ENCODE measurements at places on chromosomes 5 and 9. TPM values are rescaled to one million over a fixed set of nuclear protein-coding genes. Genes with fewer than 3 reads are reported as not detected.
A peak's percentile ranks its signal among the peaks of the same experiment; 100 is the strongest.

Gene LIFR
- total RNA-seq, result 91.3 TPM

Gene DCTN4
- total RNA-seq, result 66.8 TPM

GRCh38 chr9:135703726-135704125 is 1.7 kb downstream of the KCNT1 start:
- H3K27ac ChIP-seq, result no peak overlapping the region
- H3K4me1 ChIP-seq, result no peaks in the 10 kb centered on the region
- DNase-seq, result no peak
- no peaks in the 10 kb centered on the region for H3K36me3 ChIP-seq

- H3K27me3 ChIP-seq, result no peaks in the 10 kb centered on the region
- H3K27ac ChIP-seq, result no peak overlapping the region
- DNase-seq, result no peak
- no peak overlapping the region for H3K4me3 ChIP-seq
These were observed 194.8 kb downstream of the SYK start for GRCh38 chr9:90996154-90997065.

GRCh38 chr9:99253134-99253533 is 31.1 kb downstream of the SEC61B start:
- H3K4me1 ChIP-seq, result no peaks in the 10 kb centered on the region
- no peak overlapping the region for H3K4me3 ChIP-seq
- DNase-seq, result no peak
- no peaks in the 10 kb centered on the region for H3K27me3 ChIP-seq

DNA sequence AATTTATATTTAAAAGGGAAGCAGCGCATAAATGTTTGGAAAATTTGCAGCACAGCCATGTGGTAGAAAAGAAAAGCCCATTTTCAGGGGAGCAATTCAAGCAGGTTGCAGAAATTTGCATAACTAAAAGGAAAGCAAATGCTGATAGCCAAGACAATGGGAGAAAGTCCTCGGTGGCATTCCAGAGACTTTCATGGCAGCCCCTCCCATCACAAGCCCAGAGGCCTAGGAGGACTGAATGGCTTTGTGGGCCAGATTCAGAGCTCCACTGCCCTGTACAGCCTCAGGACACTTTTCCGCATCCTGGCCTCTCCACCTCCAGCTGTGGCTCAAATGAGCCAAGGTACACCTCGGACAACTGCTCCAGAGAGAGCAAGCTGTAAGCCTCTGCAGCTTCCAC is 462.9 kb downstream of the CDK5RAP2 start:
- H3K27me3 ChIP-seq, result no peaks in the 10 kb centered on the region
- H3K4me1 ChIP-seq, result no peaks in the 10 kb centered on the region
- no peak overlapping the region for H3K4me3 ChIP-seq
- no peaks in the 10 kb centered on the region for H3K36me3 ChIP-seq

DNA sequence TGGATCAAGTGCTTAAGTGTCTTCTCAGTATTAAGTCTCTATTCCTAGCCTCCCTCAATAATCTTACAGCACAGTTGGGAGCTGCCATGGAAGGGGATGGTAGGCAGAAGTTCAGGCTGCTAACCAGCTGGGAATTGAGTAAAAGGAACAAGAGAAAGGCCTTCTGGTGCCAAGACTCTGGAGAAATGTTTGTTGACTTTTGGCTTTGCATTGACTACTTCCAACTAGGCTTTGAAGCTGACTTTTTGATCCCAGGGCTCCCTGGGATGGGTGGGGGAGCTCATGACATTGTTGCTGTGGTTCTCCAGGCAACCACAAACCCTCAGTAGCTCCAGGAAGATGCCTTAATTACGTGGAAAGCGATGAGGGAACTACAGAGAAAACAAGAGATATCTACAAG is 85.2 kb upstream of the HTR4 start:
- no peak overlapping the region for H3K27ac ChIP-seq
- DNase-seq, result no peak
- H3K27me3 ChIP-seq, result no peaks in the 10 kb centered on the region
- no peaks in the 10 kb centered on the region for H3K4me1 ChIP-seq
- H3K36me3 ChIP-seq, result no peaks in the 10 kb centered on the region

- DNase-seq, result no peak
These were observed 218.3 kb downstream of the MEF2C start for GRCh38 chr5:88664645-88665044.

DNA sequence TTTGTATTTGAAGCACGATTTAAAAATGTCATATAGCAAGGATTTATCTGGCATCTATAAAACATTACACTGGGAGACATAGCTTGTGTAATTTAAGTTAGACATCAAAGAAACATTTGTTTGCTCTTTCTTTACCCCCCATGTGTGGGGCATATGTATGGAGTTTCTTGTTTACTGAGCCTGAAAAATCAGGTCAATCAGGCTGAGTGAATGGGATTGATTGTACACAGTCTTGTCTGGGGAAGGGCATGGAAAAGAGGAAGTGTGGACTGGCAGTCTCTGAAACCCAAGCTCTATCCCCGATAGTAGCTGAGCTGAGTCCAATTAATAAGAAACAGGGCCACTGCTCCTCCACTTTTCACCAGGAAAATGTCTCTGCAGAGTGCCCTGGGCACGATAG is 49.4 kb downstream of the SLC46A2 start:
- no peaks in the 10 kb centered on the region for H3K4me1 ChIP-seq
- no peaks in the 10 kb centered on the region for H3K27me3 ChIP-seq
- H3K36me3 ChIP-seq, result no peaks in the 10 kb centered on the region
- no peak overlapping the region for H3K4me3 ChIP-seq
- DNase-seq, result no peak

- no peaks in the 10 kb centered on the region for H3K4me1 ChIP-seq
- no peaks in the 10 kb centered on the region for H3K36me3 ChIP-seq
- no peak for DNase-seq
- H3K27me3 ChIP-seq, result no peaks in the 10 kb centered on the region
These were observed 308.1 kb downstream of the CTNND2 start for GRCh38 chr5:11596185-11596584.

DNA sequence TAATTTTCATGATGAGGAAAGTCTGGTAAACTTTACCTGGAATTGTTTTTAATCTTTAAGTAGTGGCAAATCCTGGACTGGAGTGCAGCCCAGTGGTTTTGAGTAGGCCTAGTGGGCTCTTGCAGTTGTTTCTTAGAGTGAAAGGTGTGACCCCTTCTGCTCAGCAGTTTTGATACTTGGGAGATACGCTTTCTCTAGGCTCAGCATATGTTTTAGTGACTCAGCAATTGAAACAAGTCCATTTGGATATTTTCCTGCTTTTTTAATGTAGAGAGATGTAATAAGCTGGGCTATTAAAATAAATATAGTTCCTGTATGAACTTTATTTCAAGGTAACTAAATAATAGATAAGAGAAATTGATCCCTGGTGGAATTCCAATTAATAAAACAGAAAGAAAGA is 6.0 kb downstream of the POLR3G start:
- H3K4me1 ChIP-seq, result peaks cover 13% of the 10 kb centered on the region
- H3K27ac ChIP-seq, result no peak overlapping the region
- peaks cover 3% of the 10 kb centered on the region for H3K36me3 ChIP-seq
- no peaks in the 10 kb centered on the region for H3K27me3 ChIP-seq

GRCh38 chr5:149213264-149213880 is 58.3 kb upstream of the AFAP1L1 start:
- H3K4me3 ChIP-seq, result no peak overlapping the region
- H3K4me1 ChIP-seq, result no peaks in the 10 kb centered on the region
- no peaks in the 10 kb centered on the region for H3K36me3 ChIP-seq
- no peak for DNase-seq
- no peak overlapping the region for H3K27ac ChIP-seq

DNA sequence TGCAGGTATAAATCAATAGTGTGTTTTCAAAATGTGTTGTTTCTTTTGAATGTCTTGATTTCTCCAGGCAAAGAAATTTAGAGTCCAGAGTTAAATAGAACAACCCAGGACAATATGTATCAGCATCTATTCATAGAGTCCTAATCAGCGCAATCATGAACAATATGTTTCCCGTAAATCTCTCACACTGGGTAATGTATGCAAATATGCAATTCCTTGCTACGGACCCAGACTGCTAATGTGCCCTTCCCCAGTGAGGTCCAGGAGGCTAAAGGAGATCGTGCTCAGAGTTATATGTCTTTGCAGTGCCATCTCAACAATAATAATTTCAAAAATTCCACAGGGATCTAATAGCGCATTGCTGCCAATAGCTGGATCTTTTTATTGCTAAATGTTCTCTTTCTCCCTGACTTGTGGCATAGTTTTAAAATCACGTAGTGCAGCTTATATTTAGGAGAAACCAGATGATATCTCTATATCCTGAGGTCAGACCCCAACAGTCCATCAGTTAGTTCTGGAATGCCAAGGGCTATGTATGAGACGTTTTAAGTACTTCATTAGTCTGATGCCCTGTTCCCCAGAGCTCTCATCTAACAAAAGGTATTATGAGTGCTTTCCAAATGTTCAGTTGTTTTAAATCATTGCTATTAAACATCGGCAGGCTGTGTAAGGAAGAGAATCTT is 145.1 kb downstream of the MARCHF11 start:
- DNase-seq, result no peak
- H3K36me3 ChIP-seq, result no peaks in the 10 kb centered on the region
- no peak overlapping the region for H3K4me3 ChIP-seq
- H3K4me1 ChIP-seq, result no peaks in the 10 kb centered on the region
- no peak overlapping the region for H3K27ac ChIP-seq
- no peaks in the 10 kb centered on the region for H3K27me3 ChIP-seq

DNA sequence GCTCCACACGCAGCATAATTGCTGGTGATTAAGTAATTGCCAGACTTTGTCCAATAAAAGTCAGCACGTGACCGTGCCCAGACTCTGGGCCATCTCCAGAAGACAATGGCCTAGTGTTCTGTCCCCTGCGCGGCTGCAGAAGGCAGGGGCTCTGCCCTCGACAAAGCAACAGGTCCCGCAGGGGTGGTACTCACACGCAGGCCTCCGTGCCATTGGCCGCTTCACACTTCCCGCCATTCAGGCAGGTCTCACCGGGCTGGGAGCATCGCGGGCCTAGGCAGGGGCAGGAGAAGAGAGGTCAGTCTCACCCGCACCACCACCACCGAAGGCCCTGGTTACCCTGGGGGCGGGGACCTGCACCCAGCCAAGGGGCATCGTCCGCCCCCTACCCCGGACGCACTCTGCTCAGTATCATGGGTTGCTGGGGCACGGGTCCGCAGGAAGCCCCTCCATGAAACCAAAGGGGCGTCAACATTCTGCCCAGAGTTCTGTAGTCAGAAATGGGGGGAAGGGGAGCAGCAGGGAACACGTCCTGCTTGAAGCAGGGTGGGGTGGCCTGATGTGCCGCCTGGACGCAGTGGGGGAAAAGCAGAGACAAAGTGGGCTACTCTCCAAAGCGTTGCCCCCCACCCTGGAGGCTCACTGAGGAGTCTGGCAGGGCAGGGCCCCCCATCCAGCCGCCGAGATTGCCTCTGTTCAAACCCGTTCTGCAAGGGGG is 1.9 kb downstream of the NOTCH1 start:
- no peak overlapping the region for H3K27ac ChIP-seq
- peak overlapping the region; percentile 62 for H3K4me3 ChIP-seq
- H3K36me3 ChIP-seq, result peaks cover 2% of the 10 kb centered on the region

GRCh38 chr5:137639645-137640044 is 96.2 kb downstream of the KLHL3 start:
- H3K4me3 ChIP-seq, result no peak overlapping the region
- DNase-seq, result no peak
- no peak overlapping the region for H3K27ac ChIP-seq
- H3K27me3 ChIP-seq, result no peaks in the 10 kb centered on the region
- no peaks in the 10 kb centered on the region for H3K4me1 ChIP-seq
- H3K36me3 ChIP-seq, result no peaks in the 10 kb centered on the region

DNA sequence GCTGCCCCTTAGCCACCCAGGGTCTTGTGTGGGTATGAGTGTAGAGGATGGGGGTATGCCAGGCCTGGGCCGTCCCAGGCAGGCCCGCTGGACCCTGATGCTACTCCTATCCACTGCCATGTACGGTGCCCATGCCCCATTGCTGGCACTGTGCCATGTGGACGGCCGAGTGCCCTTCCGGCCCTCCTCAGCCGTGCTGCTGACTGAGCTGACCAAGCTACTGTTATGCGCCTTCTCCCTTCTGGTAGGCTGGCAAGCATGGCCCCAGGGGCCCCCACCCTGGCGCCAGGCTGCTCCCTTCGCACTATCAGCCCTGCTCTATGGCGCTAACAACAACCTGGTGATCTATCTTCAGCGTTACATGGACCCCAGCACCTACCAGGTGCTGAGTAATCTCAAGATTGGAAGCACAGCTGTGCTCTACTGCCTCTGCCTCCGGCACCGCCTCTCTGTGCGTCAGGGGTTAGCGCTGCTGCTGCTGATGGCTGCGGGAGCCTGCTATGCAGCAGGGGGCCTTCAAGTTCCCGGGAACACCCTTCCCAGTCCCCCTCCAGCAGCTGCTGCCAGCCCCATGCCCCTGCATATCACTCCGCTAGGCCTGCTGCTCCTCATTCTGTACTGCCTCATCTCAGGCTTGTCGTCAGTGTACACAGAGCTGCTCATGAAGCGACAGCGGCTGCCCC is 2.6 kb downstream of the SLC35A4 start:
- H3K4me3 ChIP-seq, result no peak overlapping the region
- no peaks in the 10 kb centered on the region for H3K27me3 ChIP-seq
- H3K4me1 ChIP-seq, result peaks cover 22% of the 10 kb centered on the region
- H3K36me3 ChIP-seq, result peaks cover 9% of the 10 kb centered on the region
- H3K27ac ChIP-seq, result no peak overlapping the region

- no peaks in the 10 kb centered on the region for H3K27me3 ChIP-seq
- DNase-seq, result no peak
- peak overlapping the region; percentile 7 for H3K4me3 ChIP-seq
- no peaks in the 10 kb centered on the region for H3K36me3 ChIP-seq
- H3K4me1 ChIP-seq, result peaks cover 95% of the 10 kb centered on the region
These were observed 61.7 kb downstream of the TRIO start for GRCh38 chr5:14204785-14205321.
